ENCODE measurements at places on chromosomes 16 and 17.
A peak's percentile ranks its signal among the peaks of the same experiment; 100 is the strongest.

DNA sequence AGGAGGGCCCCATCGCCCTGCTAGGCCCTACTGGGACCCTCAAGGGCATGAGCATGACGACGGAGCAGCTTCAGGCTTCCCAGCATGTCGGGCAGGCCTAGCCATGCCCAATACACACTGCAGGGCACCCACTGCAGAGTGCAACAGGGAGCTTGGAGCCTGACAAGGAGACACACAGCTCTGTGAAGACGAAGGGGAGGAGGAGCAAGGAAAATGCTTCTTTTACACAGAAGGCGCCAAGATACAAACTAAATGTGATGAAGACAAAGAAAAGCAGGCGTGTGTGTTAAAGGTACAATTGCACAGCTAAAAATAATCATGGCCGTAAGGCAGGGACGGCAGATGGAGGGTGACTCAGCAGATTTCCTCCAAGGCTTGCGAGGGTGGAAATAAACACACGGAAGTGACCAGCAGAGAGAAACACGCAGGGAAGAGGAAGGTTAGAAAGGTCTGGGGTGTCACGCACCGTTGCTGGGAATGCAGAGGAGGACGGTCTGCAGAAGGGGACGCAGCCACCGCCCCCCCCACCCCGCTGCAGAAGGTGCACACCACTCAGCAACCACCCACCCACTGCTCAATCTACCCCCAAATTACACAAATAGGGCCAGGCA lies 108.5 kb downstream of the ZNF778 start:
- no peak for DNase-seq

GRCh38 chr16:3587547-3588110 lies 10.4 kb upstream of the NLRC3 start:
- peak; percentile 29 for DNase-seq

GRCh38 chr16:6095414-6095813 lies 997.8 kb upstream of the EEF2KMT start:
- no peak for DNase-seq

GRCh38 chr17:82239926-82240505 lies 11.2 kb downstream of the SLC16A3 start:
- no peak for DNase-seq

- DNase-seq: no peak
Measured at GRCh38 chr17:55452139-55452790, 30.6 kb upstream of the MMD start.

DNA sequence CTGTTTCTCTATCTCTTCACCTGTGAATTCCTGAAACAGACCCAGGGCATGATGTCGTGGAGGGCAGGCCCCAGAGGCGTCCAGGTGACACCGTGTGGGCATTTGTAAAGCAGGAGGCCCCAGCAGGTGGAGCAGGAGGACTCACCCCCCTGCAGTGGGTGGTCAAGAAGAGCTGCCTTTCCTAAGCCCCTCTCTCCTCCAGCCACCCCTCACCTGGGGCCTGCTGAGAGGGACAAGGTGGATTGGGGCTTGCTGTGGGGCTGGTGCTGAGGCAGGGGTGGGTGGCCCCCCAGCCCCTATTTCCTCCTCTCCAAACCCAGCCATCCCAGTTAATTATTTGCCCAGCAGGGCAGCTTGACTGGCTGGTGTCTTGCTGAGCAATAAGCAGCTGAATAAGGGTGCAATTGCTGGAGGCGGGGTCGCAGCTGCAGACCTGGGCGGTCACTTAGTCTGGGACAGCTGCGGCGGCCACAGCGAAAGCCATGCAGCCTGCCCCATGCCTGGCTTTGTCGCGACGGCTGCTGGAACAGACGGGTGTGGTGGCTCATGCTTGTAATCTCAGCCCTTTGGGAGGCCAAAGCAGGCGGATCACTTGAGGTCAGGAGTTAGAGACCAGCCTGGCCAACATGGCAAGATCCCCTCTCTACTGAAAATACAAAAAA lies 56.4 kb downstream of the JPH3 start:
- DNase-seq: no peak

DNA sequence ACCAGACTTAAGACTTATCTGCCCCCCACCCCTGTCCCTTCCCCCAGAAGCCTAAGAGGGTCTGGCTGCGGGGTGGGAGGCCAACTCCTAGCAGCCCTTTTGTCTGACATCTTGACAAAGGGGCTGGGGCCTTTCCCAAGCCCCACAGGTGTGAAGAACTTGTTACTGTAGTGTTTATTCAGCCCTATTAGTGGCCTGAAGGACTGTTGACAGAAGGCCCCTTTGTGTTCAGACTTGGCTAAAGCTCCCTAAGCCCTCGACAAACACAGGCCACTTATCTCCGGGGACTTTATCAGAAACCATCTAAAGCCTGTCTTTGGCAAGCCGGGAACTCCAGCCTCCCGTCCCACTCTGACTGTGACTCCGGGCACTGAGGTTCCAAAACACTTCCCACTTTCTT lies 129.8 kb downstream of the NTN1 start:
- DNase-seq: no peak

GRCh38 chr16:23464196-23464595 lies 11.2 kb upstream of the COG7 start:
- DNase-seq: no peak

DNA sequence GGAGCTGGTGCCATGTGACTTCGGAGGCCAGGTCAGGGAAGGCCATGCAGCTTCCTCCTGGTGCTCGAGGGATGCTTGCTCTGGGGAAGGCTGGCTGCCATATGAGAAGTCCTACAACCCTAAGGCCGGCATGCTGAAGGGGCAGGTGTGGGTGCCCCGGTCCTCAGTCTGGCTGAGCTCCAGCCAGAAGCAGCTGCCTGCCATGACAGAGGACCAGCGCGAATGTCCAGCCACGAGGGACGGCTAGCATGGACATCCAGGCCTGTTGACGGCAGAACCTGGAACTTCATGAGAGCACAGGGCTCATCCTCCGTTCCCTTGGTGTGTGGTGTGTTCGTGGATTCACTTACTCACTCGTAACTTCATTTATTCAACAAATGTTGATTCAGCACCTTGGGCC lies 140.6 kb downstream of the IRF8 start:
- DNase-seq: no peak

GRCh38 chr17:74245871-74246270 lies 28.2 kb upstream of the DNAI2 start:
- no peak for DNase-seq

DNA sequence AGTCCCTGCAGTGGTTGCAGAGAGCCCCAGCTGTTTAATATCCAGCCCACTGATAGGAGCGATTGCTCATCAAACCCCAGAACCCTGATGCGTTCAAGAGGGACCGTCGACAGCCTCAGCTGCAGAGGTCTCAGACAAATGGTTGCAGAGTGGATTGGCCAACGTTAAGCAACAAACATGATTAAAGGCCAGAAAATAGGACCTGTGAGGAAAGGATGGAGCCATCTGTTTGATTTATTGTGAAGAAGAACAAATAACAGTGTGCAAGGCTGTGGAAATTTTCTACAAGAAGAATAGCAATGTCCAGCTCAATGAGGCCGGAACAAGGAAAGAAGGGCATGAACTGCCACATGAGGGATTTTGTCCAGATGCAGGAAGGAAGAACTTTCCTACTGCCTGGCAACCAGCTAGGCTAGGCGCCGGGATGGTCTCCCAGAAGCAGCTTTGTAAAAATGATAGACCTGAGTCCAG lies 138.4 kb upstream of the DNAH9 start:
- no peak for DNase-seq

DNA sequence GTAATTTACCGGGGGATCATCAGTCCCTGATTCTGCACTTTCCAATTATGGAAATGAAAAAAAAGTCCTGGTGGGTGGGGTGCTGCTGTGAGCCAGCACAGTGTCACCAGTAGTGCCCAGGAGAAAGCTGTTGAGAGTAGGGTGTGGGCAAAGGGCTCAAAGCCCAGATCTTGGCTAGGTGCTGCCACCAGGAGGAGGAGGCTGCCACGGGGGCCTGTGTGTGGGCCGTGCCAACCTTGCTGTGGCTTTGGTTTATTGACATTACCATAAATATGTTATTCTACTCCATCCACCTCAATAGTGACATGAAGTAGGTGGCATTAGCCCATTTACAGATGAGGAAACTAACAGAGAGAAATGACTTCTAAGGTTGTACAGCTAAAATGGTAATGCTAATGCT lies 6.7 kb upstream of the PRPSAP2 start:
- DNase-seq: no peak

DNA sequence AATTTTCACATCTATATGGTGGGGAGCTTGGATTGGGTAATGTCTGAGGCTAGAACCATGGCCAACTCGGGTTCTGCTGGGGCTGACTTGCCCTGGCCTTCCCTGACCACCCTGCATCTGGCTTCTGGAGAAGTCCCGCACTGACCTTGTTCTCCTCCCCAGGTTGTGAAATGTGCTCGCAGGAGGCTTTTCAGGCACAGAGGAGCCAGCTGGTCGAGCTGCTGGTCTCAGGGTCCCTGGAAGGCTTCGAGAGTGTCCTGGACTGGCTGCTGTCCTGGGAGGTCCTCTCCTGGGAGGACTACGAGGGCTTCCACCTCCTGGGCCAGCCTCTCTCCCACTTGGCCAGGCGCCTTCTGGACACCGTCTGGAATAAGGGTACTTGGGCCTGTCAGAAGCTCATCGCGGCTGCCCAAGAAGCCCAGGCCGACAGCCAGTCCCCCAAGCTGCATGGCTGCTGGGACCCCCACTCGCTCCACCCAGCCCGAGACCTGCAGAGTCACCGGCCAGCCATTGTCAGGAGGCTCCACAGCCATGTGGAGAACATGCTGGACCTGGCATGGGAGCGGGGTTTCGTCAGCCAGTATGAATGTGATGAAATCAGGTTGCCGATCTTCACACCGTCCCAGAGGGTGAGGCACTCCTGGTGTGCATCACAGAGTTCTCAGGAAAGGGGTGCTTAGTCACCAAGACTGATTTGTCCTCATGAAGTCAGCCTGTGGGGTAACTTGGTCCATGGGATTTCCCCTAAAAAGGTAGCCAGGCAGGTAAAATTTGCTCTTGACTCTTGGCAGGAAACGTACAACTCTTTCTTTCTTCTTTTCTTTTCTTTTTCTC lies 6.1 kb downstream of the NOD2 start:
- no peak for DNase-seq

GRCh38 chr16:9060225-9060624 lies 31.2 kb upstream of the HAPSTR1 start:
- no peak for DNase-seq

- no peak for DNase-seq
Measured at GRCh38 chr17:17159571-17159970, 46.6 kb downstream of the PLD6 start.

DNA sequence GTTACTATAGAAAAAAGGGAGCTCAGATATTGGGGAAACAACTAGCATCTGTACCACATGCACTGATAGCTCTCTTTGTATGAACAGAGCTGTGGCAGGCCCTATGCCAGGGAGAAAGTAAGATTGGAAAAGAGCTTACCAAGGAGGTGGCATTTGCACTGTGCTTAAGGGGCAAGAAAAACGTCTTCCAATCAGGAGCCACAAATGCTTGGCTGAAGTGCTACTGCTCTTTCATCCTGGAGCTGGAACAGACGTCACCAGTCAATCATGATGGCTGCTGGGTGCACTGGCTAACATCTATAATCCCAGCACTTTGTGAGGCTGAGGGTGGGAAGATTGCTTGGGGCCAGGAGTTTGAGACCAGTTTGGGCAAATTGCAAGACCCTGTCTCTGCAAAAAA lies 218.5 kb downstream of the SEC14L1 start:
- DNase-seq: no peak

DNA sequence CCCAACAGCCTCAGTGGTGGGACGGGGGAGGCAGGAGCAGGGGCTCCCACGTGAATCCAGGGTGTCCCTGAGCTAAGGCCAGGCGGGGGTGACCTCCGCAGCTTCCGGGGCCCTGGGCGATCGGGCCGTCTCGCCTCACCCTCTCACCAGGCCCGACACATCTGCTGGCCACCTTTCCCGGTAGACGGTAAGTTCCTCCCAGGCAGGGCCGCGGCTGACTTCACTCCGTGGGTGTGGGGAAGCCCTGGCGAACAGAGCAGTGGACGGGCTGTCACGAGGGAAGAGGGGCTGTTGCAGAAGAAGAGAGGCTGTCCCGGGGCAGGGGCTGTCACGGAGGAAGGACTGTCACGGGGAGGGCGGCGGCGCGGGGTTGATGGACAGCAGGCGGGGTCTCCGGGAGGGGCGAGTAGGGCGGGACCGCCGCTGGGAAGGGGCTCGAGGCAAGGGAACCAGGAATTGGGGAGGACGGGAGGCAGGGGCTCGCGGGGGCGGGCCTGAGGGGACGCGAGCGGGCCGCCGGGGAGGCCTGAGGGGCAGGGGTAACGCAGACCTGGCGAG lies 498 bp downstream of the PKMYT1 start:
- DNase-seq: no peak

- DNase-seq: no peak
Measured at GRCh38 chr16:19704321-19705145, 13.5 kb downstream of the KNOP1 start.

GRCh38 chr17:3935140-3935542 lies 18.9 kb upstream of the P2RX1 start:
- DNase-seq: no peak

- DNase-seq: no peak
Measured at GRCh38 chr16:86042996-86043725, 144.2 kb downstream of the IRF8 start.

DNA sequence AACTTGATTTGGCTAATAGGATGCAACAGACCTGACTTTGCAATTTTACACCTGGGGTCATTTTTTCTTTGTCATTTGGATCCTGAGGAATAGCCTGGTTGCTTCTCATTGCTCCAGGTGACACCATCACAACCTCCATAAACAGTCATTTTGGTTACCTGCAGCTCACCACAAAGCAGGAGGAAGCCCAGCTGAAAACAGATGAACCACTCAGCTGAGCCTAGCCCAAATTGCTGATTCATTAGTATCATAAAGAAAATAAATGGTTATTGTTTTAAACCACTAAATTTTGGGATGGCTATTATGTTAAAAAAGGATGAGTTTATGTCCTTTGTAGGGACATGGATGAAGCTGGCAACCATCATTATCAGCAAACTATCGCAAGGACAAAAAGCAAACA lies 841.0 kb upstream of the EEF2KMT start:
- DNase-seq: no peak

DNA sequence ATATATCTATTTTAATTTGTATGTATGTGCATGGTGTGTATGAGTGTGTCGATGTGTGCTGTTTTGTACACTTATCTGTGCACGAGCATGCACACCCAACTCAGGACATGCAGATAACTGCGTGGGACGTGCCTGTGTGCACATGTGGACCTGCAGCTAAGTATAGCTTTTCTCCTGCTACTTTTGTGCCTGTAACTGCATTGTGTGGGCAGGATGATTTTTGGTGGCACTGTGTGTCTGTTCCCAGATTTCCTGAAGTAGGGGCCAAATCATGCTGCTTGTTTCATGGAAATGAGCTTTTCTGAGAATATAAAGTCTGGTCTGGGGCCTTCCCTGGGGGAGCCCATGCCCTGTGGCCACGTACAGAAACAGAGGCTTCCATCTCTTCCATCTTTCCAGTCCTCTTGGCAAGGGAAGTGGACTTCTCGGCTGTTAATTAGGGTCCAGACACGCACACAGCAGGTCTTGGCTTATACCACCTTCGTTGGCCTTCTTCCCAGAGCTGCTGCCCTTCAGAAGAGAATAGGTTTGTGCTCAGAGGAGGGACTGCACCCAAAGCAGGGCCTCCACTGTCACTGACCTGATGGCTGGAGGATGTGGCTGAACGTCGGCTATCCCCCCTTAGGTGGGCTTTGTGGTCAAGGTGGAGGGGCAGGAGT lies 30.2 kb downstream of the SPNS3 start:
- no peak for DNase-seq

Data from memory B cell (primary cell).